ENCODE measurements at places on chromosomes 7 and 10.

DNA sequence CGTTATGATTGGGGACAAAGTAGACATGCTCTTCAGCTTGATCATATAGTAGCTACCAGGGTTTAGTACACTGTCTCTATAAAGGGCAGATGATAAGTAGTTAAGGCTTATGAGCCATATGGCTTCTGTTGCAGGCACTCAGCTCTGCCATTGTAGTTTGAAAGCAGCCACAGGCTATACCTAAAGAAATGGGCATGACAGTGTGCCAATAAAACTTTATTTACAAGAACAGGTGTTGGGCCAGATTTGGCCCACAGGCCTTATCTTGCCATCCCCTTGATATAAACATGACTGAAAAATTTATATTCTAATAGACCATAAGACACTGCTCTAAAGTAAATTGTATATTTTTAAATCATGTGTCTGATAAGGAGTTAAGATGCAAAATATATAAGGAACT lies 36.6 kb downstream of the GRK5 start:
- DNase-seq: no peak

GRCh38 chr7:78438433-78438832 lies 639.9 kb downstream of the PHTF2 start:
- DNase-seq: no peak

- DNase-seq: no peak
These were observed 59.9 kb upstream of the HBP1 start for GRCh38 chr7:107108793-107109371.

GRCh38 chr10:24091256-24091655 lies 117.7 kb upstream of the KIAA1217 start:
- DNase-seq: peak; percentile 47

DNA sequence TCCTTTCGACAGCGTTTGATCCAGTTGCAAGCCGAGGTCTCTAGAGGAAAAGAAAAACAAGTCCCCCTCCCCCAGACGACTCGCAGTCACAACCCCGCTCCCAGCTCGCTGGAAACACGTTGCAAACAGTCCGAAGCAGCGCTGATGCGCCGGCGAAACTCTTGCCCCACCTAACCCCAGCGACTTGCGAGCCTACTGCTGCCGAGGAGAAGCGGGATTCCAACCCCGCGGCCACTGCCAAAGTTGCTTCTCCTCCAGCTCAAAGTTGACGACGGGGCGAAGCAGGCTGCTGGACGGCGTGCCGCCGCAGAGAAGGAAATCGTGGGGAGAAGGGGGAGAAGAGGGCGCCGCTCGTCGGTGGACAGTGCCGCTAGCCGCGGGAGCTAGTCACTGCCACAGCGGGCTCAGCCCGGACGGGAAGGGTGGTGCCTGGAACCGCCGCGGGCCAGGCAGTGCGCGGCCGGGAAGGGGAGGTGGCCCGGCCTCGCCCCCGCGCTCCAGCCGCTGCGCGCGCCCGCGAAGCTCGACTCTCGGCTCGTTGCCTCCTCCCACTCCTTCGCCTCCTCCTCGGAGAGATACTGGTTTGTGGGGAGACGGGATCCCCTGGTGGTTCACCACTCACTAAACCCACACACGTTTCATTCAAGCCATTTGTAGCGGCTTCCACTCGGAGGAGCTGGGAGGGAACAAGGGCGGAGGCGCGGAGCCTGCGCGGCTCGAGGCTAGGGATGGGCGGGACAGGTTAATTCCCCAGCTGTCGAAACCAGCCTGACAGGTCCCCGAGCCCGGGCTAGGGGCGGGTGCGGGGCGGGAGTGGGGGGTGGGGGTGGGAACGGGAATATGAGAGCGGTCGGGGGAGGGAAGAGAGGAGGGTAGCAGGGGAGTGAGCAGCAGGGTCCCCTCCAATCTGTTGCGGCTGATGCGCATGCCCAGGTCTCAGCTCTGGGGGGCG lies at the start of gene GPR37:
Gene GPR37 (minus strand): TSS at position 392 of the 952 bp plus-strand sequence. CDS start 816 bp downstream, outside the sequence.
- DNase-seq: peak; percentile 26

DNA sequence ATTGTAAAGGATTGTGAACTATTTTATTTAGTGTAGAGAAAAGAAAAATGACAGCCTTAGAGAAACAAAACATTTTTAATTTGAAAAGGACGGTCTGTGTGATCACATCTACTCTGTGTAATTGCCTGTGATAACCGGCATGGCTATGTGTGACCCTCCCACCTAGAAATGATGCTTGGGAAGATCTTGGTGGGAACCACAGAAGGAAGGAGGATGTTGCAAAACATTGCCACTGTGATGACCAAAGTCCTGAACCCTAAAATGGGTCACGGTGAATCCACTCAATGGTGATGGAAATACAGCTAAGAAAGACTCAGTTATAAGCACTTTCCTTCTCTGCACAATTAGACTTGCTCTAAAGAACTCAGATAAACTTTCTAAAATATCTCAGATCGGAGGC lies 221.3 kb upstream of the FRMD4A start:
- DNase-seq: no peak

DNA sequence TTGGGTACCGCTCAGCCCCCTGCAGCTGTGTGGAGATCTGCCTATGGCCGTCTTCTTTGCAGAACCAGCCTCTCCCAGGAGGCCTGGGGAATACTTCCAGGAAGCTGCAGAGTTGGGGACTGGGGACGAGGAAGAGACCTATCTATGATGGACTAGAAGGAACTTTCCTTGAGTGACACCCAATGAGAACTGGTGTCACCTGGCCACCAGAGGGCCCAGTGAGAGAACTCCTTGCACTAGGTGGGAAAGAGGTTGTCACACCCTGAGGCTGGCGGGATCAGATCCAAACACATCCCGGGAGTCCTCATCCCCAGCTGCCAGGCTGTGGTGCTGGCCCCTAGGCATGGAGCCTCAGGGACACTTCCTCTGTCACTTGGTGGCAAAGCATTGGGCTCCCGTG lies 4.9 kb upstream of the GRID2IP start:
- no peak for DNase-seq

- DNase-seq: no peak
These were observed 123.9 kb upstream of the FRMD4A start for GRCh38 chr10:14454629-14455028.

DNA sequence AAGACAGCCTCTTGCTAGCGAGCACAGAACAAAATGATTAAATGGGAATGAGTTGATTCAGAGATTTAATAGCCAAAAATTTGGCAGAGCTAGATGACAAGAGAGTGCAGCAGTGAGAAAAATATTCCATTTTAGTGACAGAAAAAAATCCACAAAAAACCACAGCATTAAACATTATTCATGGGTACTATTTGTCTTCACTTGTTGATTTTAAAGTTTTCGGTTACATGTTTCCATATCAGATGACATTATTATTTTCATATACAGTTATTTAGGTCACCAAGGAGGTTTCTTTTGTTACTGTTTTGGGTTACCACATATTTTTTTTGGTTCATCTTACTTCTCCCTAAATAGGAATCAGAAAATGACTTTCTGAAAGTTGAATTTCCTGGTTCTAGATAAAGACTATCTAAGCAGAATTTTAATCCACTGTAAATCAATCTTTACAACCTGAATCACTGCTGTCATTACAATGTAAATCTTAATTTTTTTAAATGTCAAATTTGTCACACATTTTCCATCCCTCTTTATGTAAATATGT lies 87.9 kb downstream of the SVIL start:
- DNase-seq: peak; percentile 43

Measured in fibroblast of skin of right biceps (primary cell).